ENCODE measurements at places on chromosomes 2 and 18. TPM values are rescaled to one million over a fixed set of nuclear protein-coding genes. Genes with fewer than 3 reads are reported as not detected.

DNA sequence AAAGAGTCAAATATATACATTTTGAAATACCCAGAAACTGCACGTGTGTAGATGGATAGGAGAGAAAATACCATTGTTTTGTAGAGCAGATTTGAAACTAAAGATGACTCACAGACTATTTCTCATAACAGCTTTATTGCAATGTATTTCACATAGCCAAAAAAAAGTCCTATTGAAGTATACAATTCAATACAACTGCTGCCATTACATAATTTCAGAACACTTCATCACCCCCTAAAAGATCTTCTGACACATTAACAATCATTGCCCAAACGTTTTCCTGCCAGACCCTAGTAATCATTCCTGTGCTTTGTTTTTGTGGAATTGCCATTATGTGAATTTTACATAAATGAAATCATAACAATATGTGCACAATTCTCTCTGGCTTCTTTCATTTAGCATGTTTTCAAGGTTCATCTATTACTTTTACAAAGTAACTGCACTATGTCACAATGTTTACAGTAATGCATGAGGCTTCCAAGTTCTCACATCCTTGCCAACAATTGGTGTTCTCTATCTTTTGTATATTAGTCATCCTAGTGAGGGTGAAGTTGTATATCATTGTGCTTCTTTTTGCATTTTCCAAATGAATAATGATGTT, 378.6 kb upstream of the CWC22 start:
- no peak for DNase-seq

DNA sequence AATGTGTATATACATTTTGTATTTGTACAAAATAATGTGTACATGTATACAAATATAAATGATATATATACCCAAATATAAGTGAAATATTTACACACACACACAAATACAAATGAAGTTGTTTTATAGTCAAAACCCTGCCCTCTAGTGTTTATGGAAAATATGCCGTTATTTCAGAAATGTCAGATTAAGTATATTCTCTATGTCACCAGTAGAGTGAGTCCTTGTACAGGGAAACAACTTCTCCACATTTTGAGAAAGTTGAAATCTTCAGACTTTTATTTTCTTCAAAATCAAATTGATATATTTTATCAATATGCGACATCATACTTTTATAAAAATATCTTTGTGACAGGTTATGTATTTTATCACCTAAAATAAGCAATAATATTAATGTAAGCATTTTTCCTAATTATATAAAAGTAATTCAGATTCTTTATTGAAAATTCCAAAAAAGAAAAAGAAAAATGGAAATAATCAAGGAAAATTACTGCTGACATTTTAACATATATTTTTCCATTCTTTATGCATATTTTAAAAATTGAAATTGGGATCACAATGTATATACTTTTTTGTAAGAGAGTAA, 22.4 kb downstream of the ARL6IP6 start:
- peak; percentile 43 for DNase-seq

The IL36B gene
- not detected for polyA plus RNA-seq

The RNU2-63P gene
- not detected for polyA plus RNA-seq
